ENCODE measurements at places on chromosomes 7 and 10. TPM values are rescaled to one million over a fixed set of nuclear protein-coding genes. Genes with fewer than 3 reads are reported as not detected.

OR2A25 gene
- total RNA-seq = not detected

TRIM50 gene
- total RNA-seq = not detected

KDM7A gene
- 11.8 TPM for total RNA-seq

PTPRN2 gene
- total RNA-seq = 0.92 TPM

LIPM gene
- not detected for total RNA-seq

KCND2 gene
- total RNA-seq = 0.22 TPM

SFRP4 gene
- 15.0 TPM for total RNA-seq

ASB4 gene
- total RNA-seq = 1.2 TPM

DOCK1 gene
- 31.2 TPM for total RNA-seq

ANKRD2 gene
- total RNA-seq = 138 TPM

CPN1 gene
- total RNA-seq = not detected

Measured in cardiac septum (tissue), 1 donor.